ENCODE measurements at places on chromosomes 7 and 10.

DNA sequence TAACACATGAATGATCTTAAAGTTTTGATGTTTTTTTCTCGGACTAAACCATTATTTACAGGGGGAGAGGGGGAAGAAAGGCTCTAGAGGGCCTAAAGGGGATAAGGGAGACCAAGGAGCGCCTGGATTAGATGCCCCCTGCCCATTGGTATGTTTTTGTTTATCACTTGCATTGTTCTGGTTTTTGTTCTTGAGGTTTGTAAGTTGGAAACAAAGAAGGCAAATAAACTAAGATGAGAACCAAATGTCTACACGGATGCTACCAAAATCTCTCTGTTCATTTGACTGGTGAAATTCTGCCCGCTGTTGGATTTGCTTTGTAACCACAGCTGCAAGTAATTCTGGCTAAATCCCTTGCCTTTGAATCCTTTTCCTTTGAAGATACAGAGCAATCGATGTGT, 99.8 kb upstream of the MACROH2A2 start:
- DNase-seq, result no peak

- DNase-seq, result peak; percentile 26
These were observed 19.3 kb upstream of the ZNF680 start for GRCh38 chr7:64581926-64582894.

DNA sequence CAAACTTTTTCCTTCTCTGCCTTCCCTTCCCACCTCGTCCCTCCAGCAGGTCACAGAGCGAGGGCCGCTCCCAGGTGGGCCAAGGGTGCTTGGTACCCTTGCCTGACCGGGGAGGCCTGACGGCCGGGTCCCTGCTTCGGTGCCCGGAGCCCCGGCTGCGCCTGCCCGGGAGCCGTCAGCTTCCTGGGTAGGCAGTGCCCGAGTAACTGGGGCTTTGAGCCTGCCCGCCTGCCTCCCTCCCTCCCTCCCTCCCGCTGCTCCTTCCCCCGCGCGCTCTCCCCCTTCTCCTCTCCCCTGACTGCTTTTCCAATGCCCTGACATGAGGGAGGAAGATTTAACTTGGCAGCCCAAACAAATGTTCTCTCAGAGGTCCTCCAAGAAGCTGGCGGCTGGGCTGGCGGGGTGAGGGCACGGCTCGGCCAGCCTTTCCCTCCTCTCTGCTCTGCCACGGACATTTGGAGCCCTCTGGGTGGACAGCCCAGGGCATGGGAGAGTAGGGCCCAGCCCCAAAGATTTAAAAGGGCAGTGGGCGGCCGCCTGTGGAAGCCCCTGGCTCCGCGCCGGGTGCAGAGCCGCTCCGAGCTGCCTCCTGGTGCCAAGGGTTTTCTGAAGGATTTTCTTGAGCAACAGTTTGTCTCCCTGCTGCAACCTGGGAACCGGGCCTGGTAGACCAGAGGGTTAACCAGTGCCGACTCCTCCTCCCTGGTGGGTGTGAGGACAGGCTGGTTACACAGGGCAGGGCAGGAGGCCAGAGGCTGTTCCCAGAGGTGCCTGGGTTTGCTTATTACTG, 2.0 kb downstream of the ZMIZ1 start:
- peak; percentile 90 for DNase-seq

- no peak for DNase-seq
These were observed 89.1 kb upstream of the PARD3 start for GRCh38 chr10:34904191-34904590.

DNA sequence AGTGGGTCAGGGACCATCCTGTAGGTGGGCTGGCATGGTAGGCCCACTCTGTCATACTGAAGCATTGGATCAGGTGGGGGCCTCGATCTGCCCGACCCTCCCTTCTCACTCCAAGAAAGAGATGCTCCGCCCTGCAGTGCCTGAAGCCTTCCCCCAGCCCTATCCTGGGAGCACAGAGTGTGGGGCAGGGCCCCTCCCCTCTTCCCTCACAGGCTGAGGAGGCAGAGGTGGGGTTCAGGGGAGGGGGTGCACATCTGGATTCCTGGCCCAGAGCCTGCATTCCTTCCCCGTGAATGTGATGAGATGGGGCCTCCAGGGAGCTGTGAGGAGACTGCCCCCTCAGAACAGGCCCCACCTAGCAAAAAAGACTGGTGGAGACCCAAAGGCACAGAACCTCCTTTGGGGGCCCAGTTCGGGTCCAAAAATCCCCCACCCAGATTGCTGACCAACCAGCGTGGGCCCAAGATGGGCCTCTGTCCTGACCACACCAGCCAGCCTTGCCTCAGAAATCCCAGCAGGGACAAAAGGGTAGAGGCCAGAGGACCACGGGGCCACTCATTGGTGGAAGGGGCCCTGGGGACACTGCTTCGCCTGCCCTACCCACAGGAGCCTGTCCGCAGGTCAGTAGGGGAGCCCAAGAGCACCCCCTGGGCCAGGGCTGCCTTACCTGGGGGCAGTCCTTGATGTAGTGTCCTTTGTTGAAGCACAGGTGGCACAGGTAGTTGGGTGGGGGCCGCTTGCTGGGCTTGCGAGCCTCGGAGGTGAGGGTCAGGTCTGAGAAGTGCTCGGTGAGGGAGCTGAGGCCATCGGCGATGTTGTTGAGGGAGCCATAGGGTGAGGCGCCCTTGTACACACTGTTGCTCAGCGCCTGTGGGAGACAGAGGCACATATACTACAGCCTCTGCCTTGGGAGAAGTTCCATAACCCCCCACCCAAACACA, 13.3 kb downstream of the ZCCHC24 start:
- DNase-seq, result peak; percentile 87

DNA sequence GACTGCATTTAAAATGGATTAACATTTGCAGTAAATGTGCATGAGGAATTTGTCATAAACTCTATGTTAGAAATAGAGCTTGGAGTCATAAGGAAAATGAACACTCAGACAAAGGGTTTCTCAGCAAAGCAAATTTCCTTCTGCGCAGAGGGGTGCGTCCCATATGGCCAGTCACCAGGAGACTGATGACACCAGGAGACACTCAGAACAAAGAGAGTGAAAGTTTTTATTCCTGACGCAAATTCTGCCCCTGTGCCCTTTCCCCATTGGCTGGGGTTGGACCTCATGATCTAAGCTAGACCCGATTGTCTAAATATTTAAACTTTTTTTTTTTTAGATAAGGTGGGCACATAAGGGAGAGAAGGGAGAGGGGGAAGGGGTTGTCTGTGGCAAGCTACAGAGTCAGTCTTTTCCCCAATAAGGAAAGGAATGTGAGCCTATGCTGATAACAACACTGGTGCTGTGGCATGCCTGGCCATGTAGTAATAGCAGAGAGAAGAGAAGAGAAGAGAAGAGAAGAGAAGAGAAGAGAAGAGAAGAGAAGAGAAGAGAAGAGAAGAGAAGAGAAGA, 202.0 kb downstream of the POM121L12 start:
- no peak for DNase-seq

- peak; percentile 31 for DNase-seq
These were observed 290.9 kb downstream of the CRPPA start for GRCh38 chr7:16130111-16131110.

GRCh38 chr7:90824386-90825307, 228.5 kb downstream of the CDK14 start:
- DNase-seq, result no peak

GRCh38 chr10:93568105-93568390, 1.6 kb downstream of the FFAR4 start:
- no peak for DNase-seq

DNA sequence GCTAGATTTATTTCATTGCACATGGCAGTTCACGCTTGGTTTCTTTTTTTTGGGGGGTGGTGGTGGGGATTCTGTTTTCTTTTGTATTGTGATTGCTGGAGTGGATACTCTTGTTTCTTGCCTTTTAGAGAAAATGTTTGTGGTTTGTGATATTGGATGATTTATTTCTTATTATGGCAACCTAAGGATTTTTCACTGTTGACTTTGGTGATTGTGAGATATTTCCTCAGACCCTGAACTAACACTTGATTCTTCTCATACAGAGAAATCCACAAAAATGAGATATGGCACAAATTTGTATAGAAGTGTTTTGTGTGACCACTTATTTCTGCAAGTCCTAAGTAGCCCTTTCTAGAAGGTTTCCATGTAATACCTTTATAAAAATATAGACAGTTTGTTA, 871.1 kb downstream of the LRMDA start:
- DNase-seq, result no peak

GRCh38 chr10:89744026-89744425, 42.6 kb downstream of the KIF20B start:
- DNase-seq, result no peak

GRCh38 chr10:119103903-119104653, at the start of gene DENND10:
DENND10 (plus strand) TSS chr10:119104113; CDS start chr10:119104143, 30 bp downstream.
- DNase-seq, result peak; percentile 77

DNA sequence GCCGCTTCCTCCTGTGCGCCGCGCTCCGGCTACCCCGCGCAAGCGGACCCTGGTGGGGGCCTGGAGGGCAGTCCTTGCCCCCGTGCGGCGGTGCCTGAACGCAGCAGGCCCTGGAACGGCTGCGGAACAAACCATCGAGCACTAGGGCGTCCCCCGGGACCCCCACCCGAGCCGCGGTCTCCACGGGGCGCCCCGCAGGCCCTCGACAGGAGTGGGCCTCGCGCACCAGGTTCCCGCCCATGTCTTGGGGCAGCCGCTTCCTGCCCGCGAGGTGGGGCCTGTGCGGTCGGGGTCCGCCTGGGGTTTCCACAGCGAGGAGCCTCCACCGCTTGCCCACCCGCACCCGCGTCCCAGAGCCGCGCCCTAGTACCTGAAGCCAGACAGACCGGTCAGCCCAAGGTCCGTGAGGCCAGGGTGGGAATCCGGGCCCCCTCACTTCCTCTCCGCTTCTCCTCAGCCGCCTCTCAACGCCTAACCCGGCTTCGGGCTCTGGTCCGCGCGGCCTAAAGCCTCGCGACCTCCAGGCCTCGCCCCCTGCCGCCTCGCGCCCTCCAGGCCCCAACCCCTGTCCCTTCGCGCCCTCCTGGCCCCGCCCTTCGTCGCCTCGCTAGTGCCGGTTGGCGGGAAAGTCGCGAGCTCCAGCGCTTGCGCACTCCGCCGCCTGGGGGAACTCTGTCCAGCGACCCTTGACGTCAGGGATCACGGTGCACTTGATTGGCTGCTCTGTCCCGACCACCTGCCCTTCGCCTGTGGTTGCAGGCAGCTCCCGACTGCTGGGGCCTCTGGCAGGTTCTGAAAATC, 7.0 kb upstream of the GBX1 start:
- peak; percentile 51 for DNase-seq

DNA sequence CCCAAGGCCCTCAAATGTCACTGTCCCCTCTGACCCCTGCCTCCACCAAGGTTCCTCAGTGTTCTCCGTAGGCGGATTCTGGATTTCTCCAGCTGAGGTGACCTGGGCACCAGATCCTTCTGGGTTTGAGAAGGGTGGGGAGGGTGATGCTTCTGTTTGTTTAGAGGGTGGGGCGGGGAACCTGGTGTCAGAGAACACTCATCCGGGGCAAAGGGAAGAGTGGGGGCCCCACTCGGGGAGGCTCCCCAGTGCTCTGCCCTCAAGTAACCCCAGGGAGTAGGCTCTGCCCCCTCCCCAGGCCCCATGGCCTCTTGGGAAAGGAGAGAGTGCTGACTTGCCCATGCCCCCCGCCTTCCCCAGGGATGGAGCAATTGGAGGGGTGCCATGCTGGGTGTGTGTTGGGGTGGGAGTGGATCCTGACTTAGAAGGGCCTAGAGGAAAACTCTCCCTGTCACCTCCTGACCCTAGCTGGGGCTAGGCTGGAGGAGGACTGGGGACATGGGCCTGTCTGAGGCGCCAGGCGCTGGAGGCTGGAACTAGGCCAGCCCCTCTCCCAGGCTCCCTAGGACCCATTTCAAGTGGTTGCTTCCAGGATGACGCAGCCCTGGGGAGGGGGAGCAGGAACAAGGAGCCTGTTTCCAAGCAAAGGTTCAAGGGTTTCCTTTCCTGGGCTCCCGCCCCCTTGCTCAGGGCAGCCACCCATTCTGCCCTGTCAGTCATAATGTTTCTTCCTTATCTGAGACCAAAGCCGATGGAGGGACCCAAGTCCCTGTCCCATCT, 27.9 kb downstream of the KAZALD1 start:
- DNase-seq, result no peak

DNA sequence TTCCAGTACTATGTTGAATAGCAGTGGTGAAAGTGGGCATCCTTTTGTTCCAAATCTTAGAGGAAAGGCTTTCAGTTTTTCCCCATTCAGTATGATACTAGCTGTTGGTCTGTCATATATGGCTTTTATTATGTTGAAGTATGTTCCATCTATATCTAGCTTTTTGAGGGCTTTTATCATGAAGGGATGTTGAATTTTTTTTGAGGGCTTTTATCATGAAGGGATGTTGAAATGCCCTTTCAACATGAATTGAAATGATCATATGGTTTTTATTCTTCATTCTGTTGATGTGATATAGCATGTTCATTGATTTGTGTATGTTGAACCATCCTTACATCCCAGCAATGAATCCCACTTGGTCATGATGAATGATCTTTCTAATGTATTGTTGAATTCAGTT, 75.3 kb downstream of the KIF20B start:
- DNase-seq, result no peak

DNA sequence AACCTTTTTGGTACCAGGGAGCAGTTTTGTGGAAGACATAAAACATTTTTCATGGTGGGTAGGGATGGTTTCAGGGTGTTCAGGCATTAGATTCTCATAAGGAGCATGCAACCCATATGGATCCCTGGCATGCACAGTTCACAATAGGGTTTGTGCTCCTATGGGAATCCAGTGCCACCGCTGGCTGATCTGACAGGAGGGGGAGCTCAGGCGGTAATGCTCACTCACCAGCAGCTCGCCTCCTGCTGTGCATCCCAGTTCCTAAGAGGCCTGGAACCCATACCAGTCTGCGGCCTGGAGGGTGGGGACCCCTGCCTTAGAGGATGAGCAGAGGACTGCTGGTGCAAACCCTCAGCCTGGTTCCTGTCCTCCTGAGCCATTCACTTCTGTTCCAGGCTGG, 561.7 kb downstream of the SDK1 start:
- no peak for DNase-seq

- DNase-seq, result no peak
These were observed 147.6 kb downstream of the POLR1F start for GRCh38 chr7:19561121-19561805.

DNA sequence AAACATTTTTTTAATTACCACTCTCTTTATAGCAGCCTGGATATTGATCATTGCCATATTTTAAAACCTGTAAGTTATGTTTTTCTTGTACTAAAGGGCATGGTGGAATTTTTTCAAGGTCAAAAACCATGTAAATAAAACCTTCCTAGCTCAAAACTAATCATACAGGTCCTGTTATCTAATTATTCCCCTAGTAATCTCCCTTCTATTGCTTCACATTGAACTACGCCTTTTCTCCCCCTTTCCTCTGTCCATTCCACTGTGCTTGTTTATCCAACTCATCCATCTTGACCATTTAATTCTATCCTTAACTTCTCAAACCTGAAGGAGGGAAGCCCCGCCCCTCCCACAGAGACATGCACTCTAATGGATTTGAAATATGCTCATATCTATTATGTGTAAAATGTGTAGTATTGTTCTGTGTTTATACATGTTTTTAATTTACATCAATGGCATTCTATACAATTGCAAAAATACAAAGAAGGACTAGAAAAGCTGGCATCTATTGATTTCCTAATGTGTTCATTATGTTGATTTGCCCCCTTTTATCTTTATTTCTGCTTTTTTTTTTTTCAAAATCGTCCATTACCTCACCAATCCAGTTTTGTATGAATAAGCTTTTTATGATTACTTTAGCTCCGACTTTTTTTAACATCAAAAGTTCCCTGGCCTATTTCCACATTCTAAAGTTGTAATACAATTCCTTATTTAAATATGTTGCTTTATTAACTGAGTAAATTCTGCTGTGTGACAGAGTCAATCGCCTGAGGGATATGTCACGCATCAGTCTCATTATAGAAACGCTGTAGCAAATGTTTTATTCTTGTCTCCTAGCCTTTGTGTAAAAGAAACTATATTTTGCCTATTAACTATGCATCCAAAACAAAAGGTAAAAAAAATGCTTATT, 61.0 kb downstream of the MET start:
- DNase-seq, result no peak
